ENCODE measurements at places on chromosomes 13 and 19.

DNA sequence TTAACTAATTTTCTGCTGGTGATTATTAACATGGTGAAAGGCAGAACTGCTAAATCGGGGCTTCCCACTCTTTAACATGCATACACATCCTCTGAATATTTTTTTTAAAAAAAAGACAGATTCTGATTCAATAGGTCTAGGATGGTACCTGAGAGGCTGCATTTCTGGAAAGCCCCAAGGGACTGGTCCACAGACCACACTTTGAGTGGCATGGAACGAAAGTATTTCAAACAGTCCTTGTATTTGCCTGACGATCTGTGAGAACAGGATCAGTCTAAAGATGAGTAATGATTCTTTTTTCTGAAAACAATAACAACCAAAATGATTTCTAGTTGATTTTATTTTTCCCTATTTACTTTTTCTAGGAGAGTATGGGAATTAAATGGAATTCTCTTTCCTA is 16.7 kb upstream of the SPART start:
- no peak for DNase-seq

DNA sequence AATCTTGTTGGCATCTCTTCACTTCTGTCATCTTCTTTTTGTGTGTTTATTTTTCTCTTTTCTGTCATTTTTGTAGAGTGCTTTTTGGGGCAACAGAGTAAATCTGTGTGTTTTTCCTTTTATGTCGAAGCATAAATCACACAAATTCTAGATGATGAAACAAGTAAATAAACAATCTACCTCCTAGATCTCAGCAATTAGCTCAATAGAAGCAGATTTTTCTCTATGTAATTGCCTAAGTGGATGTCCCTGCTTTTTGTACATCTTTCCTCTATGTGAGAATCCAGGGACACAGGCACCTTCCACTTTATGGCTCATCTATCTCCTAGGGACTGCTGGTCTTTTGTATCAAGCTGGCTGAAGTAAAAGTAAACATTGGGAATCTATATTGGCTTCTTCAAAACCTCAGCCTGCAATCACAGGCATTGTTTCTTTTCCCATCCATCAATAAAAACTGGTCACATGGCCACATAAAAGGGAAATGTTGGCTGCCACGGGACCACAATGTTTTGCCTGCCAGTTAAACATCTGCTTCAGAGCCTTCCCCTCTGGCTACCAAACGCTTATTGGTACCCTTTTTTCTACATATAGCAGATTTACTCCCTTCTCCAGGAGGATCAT is 323.8 kb downstream of the LMO7 start:
- no peak for DNase-seq

DNA sequence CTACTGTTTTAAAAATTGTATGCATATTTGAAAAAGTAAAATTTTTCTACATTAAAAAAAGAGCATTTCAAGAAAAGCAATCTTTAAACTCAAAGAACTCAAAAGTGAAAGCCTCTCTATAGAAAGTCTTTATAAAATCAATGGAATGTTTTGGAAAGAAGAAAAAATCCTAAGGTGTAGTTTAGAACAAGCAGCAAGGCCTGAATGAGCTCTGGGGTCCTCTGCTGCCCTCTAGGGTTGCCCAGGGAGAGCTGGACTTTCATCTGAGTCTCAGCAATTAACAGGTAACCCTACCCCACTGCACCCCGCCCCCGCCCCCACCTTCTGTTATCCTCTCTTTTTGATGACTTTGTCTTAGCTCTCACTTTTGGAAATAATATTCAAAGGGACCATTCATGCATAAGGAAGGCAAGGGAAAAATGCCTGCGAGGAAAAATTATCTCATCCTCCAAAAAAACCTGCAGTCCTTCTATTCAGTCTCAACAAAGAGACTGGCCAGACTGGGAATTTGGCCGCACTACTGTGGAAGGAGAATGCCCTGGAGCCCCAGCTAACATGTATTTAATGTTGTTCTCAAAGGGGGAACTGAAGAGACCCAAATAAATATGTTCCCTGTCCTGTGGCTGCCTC is 24.1 kb downstream of the SLC25A30 start:
- peak; percentile 32 for DNase-seq

DNA sequence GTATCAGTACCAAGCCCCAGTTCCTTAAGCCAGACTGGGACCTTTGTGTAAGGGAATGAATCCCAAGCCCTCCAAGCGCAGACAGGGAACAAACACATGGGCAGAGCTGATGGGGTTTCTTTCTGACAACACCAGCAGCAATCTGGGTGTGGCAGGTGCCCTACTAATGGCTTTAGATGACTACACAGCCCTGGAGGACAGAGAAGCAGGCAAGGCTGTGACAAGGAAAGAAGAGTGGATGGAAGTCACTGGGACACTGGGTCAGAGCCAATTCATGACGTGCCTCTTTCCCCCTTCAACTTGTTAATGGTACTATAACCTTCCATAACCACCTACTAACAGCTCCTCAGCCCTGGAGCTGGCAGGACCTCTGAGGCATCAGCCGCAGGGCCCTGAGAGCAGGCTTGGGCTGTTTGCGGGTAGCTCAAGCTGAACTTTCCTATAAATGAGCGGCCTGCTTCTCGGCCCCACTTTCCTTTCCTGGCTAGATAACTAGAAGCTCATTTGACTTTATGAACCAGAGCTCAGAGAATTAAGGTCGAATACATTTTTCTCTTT is 38.9 kb downstream of the RASL11A start:
- no peak for DNase-seq

GRCh38 chr13:99970651-99971575 is 654 bp downstream of the ZIC5 start:
- no peak for DNase-seq

DNA sequence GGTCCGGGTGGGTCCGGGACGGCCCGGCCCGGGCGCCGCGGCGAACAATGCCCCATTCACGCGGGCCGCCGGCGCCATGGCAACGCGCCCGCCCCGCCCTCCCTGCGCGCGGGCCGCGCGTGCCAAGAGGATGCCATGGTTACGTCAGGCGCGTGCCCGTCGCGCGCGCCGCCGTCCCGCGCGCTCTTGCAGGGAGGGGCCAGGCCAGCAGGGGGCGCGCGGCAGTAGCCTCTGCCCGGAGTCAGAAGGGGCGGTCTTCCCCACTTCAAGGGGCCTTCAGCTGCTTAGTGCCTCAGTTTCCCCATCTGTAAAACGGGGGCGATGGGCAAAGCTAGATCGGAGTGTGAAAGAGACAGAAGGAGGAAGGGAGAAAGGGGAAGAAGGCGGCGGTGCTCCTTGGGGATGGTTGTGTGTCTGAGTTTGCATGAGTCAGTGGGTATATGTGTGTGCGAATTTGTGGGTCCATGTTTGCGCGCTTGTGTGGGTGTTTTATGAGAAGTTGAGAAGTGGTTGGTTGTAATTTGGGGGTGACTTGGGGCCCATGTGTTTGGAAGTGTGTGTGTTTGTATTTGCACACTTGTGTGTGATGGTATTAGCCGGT is 11.6 kb upstream of the NFIX start:
- DNase-seq = peak; percentile 84

DNA sequence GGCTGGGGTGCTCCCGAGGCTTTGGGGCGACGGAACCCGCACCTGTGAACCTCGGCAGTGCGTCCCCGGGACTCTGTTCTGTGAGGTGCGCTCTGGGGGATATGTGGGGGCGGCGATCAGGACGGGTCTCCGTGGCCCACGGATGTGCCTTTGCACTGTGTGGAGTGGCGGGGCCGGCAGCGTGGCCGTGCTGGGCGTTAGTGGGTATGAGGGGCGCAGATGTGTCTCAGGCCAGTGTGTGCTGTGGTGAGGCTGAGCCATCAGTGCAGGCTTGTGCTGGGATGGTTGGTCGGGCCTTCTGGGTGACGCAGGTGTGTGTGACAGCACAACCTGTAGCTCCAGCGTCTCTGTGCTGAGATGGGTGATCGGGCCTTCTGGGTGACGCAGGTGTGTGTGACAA is 16.9 kb downstream of the ZNF331 start:
- DNase-seq = no peak

DNA sequence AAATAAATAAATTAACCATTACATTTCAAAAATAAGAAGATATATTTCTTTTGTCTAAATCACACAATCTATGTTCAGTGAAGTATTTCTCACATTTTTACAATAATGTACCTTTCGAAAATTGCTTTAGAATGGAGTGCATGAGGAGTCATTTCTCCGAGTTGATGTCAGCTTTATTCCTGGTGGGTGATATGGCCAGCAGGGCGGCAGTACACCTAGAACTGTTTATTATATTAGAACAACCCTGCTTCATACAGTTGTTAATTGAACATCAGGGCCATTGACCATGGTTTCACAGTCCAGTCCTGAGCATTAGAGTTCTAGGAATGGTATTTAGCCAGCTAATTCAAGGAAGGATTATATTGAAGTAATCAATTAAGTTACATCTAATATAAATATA is 696.3 kb upstream of the SLC10A2 start:
- no peak for DNase-seq

DNA sequence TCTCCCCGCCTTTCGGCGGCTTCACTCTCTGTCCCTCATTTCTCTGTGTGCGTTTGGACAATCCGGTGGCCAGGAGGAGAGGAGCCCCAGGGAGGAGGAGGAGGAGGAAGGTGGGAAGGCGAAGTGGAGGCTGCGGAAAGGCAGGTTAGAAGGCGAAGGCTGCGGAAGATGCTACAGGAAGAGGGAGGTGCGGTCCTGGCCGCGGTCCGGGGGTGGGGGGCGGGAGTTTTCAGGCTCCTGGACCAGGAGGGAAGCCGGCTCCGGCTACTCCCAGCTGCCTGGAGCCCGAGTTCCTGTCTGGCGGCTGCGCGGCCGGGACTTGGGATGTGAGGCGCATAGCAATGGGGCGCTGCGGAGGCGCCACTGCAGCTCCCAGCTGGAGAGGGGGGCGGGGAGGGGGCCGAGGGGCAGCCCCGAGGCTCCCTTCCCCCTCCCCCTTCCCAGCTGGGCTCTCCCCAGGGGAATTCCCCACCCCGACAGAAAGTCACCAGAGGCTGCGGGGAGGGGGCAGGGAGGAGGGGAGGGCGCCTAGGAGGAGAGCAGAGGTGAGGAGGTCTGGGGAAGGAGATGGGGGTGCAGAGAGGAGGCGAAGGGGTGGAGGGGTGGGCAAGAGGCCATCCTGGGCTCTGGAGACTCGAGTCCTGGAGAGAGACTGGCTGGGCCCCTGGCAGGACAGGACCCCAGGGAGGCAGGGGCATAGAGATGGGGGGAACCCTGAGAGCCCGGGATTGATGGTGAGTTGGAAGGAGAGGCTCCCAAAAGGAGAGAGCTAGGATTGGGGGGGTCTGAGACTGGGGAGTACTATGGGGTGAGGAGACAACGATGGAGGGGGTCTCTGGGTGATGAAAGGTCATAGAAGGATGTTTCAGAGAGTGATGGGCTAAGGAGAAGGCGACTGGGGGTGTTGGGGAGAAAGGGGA is 2.0 kb downstream of the LRRC4B start:
- DNase-seq = peak; percentile 48

DNA sequence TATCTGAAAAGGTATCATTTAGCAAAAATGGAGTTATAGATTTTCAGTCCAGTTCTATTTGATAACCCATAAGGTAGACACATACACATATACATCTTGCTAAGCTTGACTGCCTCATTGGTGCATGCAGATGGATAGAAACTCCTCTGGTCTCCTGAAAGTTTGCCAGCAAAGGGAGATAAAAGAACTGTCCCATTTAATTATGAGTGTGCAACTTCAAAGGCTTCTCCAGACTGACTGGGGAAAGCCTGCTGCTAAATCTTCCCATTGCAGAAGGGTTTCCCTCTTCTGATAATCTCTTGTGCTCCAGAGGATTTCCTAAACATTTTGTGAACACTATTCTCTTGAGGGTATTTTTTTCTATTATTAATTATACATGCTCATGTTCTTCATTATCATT is 131.9 kb downstream of the ITGBL1 start:
- no peak for DNase-seq

DNA sequence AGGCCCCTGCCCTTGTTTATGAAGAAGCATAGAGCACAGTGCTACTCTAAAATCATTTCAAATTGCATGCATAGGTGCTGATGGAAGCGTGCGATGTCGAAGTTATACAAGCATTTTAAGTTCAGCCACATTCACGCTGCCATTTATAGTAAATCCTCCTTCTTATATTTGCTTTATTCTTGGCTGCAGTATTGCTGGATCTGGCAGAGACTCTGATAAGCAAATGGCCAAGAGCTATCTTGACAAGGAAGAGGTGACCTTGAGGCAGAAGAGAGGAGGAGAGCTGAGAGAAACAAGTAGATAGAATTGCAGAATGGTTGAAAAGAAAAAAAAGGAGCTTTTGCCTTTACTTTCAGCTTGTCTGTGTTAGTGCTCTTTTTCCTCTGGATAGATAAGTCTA is 18.9 kb upstream of the MYO16 start:
- peak; percentile 5 for DNase-seq

- DNase-seq = no peak
These were observed 10.8 kb upstream of the RANBP3 start for GRCh38 chr19:5988517-5989387.

DNA sequence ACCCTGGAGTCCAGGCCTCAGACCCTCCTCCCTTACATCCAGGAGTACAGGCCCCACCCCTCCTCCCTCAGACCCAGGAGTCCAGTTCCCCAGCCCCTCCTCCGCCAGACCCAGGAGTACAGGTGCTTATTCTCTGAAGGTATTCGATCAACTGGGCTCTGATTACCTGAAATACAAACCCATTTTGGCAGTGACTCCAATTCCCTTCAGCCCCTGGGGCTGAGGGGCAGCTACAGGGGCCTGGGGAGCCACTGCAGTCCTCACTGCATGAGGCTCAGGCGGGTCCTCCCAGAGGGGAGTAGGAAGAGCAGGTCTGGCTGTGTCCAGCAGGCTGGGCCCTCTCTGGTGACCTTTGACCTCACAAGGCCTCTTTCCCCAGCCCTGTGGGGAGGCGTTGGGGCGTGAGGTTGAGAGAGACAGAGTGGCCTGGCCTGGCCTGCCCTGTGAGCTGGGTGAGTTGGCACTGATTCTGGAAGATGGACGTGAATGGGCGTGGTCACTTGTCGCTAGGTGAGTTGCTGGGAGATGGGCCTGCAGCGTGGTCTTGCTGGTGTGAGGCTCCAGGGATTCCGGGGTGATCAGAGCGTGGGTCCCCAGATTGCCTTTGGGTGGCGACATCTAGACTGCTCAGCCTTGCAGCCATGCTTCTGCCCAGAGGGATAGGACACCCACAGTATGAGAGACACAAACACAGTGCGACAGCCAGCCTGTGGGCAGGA is 3.1 kb downstream of the BCAT2 start:
- no peak for DNase-seq

DNA sequence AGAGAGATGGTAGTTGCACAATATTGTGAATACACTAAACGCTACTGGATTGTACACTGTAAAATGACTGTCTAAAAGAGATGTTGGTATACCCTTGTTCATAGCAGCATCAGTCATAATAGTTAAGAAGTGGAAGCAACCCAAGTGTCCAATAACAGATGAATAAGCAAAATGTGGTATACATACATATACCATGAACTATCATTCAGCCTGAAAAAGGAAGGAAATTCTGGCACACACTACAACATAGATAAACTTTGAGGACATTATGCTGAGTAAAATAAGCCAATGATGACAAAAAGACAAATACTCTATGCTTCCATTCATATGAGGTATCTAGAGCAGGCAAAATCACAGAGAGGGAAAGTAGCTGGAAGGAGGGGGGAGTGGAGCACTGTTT is 16.0 kb downstream of the DZIP1 start:
- no peak for DNase-seq

- DNase-seq = no peak
These were observed 7.9 kb upstream of the FRY start for GRCh38 chr13:32023698-32024097.

GRCh38 chr19:19514215-19514657 is 1.1 kb downstream of the TSSK6 start:
- DNase-seq = peak; percentile 83

- no peak for DNase-seq
These were observed 50.2 kb downstream of the LRCH1 start for GRCh38 chr13:46603165-46603603.
